A549 treated with DMSO at 1 μM for 4 hours (cell line): ENCODE measurements at places on chromosomes 3 and 15. TPM values are rescaled to one million over a fixed set of nuclear protein-coding genes. Genes with fewer than 3 reads are reported as not detected.

SERPINI2 gene
- not detected in 5 replicates for total RNA-seq

TJP1 gene
- total RNA-seq: 62.1 to 83.8 TPM (median 75.9 TPM) in 5 replicates

GP5 gene
- total RNA-seq: 0.03 to 0.07 TPM in 2 of 5 replicates, not detected in the others

PRSS50 gene
- total RNA-seq: not detected in 5 replicates

ECE2 gene
- total RNA-seq: not detected in 5 replicates

KBTBD8 gene
- total RNA-seq: 0.47 to 0.74 TPM (median 0.63 TPM) in 5 replicates

IQCF5 gene
- total RNA-seq: not detected in 5 replicates

PPP1R14D gene
- 0.19 to 0.35 TPM (median 0.28 TPM) in 3 of 5 replicates, not detected in the others for total RNA-seq

SLC24A5 gene
- total RNA-seq: not detected in 5 replicates

GABRR3 gene
- not detected in 5 replicates for total RNA-seq

TM4SF1 gene
- total RNA-seq: 1,538 to 2,747 TPM (median 1,894 TPM) in 5 replicates

AMOTL2 gene
- total RNA-seq: 43.8 to 45.0 TPM (median 44.7 TPM) in 5 replicates

MAPK6 gene
- total RNA-seq: 45.8 to 62.6 TPM (median 59.5 TPM) in 5 replicates

CACNA2D3 gene
- 0.03 to 0.05 TPM (median 0.05 TPM) in 3 of 5 replicates, not detected in the others for total RNA-seq

CCDC54 gene
- total RNA-seq: not detected in 5 replicates

PDZRN3 gene
- total RNA-seq: not detected in 5 replicates

LSM3 gene
- 19.1 to 24.1 TPM (median 21.4 TPM) in 5 replicates for total RNA-seq
